Activated T-cell treated with anti-CD3 and anti-CD28 coated beads, Interleukin-2, amount 50 U/mL, for 4 hours (primary cell): ENCODE measurements at places on chromosomes 2 and 18. TPM values are rescaled to one million over a fixed set of nuclear protein-coding genes. Genes with fewer than 3 reads are reported as not detected.

GRCh38 chr2:213246497-213247281 is 37.6 kb upstream of the SPAG16 start:
- peak; percentile 48 for DNase-seq

GRCh38 chr2:17181051-17181752 is 337.0 kb downstream of the RAD51AP2 start:
- DNase-seq, result no peak

DNA sequence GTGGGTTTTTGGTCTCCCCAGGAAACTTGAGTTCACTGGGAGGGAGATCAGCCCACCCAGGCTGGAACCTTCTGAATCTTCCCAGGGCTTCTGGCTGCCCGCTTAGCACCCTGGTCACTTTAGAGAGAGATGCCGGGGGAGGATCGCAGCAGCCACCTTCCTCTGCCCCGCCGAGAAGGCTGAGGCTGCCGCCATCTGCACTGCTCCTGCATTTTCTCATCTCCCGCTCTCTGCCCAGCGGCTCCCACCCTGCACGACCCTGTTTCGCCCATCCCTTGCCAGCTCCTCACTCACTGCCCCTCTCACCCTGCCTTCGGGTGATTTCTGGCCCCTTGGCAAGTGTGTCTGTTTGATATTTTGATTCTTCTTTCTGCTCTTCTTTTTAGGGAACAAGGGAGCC is 82.6 kb upstream of the ATG16L1 start:
- no peak for DNase-seq

DNA sequence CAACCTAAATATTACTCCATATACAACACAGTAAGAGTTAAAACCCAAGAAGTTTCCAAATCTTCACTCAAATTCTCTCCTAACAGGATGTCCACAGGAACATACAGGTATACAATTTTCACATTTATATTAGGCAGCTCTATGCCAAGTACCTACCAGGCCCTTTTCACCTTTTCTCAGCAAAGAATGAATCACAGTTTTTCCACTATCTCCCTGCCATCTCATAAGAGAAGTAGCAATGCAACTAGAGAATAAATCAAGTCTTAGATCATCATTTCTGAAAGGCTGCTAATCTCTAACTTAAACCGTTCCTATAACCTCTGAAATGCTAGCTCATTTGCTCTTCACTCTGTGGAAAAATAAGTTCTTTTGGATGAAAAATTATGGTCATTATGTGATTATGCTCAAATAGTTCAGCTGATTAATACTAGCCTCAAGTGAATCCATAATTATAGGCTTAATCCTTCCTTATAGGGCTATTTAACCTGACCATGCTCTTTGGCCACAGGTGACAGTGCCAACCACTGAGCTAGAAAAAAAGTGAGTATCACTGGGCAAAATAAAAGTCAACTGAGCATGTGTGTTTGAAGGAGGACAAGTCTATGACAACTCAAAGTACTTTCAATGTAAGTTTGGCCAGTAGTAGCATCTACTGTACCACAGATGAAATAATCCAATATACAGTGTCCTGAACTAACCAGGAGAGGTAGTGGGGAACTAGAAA is 79.7 kb downstream of the COBLL1 start:
- DNase-seq, result no peak

DNA sequence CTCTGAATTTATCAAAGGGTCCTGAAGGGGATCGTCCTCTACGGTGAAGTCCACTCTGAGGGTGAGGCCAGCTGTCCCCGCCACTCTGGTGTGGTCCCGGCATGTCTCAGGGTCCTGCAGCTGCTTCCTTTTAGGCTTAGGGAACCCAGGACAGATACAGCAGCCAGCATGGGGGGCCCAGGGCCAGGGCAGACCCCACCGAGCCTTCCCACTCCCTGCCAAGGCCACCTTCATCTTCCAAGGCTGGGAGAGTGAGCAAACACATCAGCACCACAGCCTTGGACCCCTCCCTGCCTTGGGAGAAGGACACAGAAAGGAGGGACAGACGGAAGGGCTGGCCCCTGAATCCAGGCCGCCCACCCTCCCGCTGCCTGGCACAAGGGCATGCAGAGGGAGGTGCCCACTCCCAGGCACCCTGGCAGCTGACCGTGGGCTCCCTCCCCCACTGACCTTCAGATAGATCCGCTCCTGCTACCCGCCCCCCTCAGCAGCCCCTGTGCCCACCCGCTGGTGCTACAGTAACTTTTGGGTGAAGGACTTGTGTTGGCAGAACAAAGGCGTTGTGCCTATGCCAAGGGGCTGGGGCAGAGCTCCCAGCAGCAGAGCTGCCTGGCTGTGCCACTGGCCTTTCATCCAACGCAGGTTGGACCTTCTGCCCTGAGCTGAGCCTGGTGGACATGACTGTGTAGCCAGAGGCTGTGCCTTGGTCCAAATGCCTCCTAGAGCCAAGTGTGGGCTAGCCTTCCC is 7.6 kb downstream of the CYP26B1 start:
- peak; percentile 1 for DNase-seq

SLC5A7 gene
- not detected for total RNA-seq

MPP4 gene
- not detected for total RNA-seq
